Smooth muscle cell of bladder (primary cell): ENCODE measurements at places on chromosomes 16 and 17. TPM values are rescaled to one million over a fixed set of nuclear protein-coding genes. Genes with fewer than 3 reads are reported as not detected.

Gene NR1D1
- total RNA-seq, result 0.85 and 1.3 TPM in 2 replicates

Gene KRT12
- not detected in 2 replicates for total RNA-seq

Gene CCL17
- total RNA-seq, result not detected in 2 replicates

Gene MMP2
- 881 and 1,311 TPM in 2 replicates for total RNA-seq

Gene SLC16A6
- 0.18 and 1.00 TPM in 2 replicates for total RNA-seq

Gene SCNN1G
- not detected in 2 replicates for total RNA-seq

Gene RPA1
- 15.2 and 32.9 TPM in 2 replicates for total RNA-seq
